ENCODE measurements at places on chromosomes 12 and 14.

DNA sequence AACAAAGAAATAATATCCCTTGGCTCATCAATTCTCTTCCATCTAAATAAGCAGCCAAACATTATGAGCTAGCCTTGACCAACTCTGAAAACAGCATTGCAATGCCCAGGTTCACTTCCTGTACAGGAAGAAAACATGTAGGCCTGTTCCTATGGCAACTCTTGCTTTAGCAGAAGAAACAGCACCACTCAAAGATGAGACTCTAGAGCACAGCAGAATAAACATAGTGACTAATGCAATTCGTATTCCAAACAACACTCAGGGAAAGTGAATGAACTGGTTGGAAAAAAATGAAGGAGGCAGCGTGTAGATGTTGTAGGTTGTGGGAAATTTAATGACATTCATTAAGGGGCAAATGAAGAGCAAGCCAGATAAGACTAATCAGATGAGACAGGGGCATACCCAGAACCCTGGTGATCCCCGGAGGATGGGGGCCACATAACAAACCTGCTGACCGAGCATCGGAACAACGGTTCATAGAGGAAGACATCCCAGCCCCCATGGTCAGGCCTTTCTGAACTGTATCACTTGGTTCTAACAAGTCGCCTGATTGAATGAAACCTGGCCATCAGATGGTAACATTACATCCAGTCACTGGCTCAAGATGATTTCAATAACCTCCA is 9.0 kb downstream of the ARHGDIB start:
- peak; percentile 71 for DNase-seq

DNA sequence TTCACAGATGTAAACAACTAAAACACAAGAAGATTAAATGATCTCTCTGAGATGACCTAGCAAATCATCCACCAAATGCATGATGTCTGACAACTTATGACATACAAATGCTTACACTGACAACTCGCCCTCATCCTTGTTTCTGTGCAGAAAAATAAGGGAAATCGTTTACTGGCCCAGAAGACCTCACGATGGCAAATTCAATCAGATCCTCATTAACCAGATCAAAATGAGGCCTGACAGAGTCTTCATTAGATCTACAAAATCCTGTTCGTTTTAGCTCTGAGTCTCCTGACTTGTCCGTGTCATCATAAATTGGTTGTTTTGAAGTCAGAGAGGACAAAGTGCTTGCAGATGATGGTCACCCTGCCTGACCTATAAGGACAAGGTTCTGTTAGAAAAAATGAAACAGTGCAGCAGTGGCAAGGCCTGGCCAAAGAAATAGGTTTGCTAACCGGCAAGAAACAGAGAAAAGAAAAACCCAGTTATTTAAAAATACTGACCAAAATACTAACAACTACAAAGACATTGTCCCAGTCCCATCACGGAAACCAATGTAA is 109.5 kb downstream of the BTG1 start:
- no peak for DNase-seq

- DNase-seq: no peak
Observed at GRCh38 chr12:47556261-47557030, 149.4 kb downstream of the RPAP3 start.

GRCh38 chr14:68557648-68558047 is 235.2 kb downstream of the ZFP36L1 start:
- no peak for DNase-seq

GRCh38 chr12:12922191-12922616 is 29.8 kb downstream of the GPRC5D start:
- no peak for DNase-seq

GRCh38 chr14:61878931-61879330 is 116.7 kb downstream of the SNAPC1 start:
- DNase-seq: no peak

GRCh38 chr12:47785887-47786661 is 13.0 kb downstream of the SLC48A1 start:
- no peak for DNase-seq
